A549 treated with AZD2906 at 1 μM for 4 hours (cell line): ENCODE measurements at places on chromosomes 16 and 17. TPM values are rescaled to one million over a fixed set of nuclear protein-coding genes. Genes with fewer than 3 reads are reported as not detected.

WDR90 gene
- total RNA-seq: 13.8 to 27.0 TPM (median 22.9 TPM) in 5 replicates

CD300E gene
- not detected in 5 replicates for total RNA-seq

BICDL2 gene
- not detected in 5 replicates for total RNA-seq

GPR139 gene
- not detected in 5 replicates for total RNA-seq

GALR2 gene
- 1.1 to 2.1 TPM (median 1.7 TPM) in 5 replicates for total RNA-seq

KRT33B gene
- total RNA-seq: 0.08 TPM in 1 of 5 replicates, not detected in the others

VWA3A gene
- 0.02 to 0.09 TPM (median 0.03 TPM) in 4 of 5 replicates, not detected in the other for total RNA-seq

FOXC2 gene
- 4.9 to 6.2 TPM (median 5.8 TPM) in 5 replicates for total RNA-seq

EIF3CL gene
- 61.3 to 116 TPM (median 76.6 TPM) in 5 replicates for total RNA-seq

GPR179 gene
- total RNA-seq: 0.02 to 0.06 TPM (median 0.03 TPM) in 5 replicates

MYH8 gene
- total RNA-seq: not detected in 5 replicates

NRN1L gene
- total RNA-seq: 0.15 to 0.24 TPM (median 0.20 TPM) in 4 of 5 replicates, not detected in the other

SLC43A2 gene
- 4.7 to 6.8 TPM (median 5.9 TPM) in 5 replicates for total RNA-seq

MRPS34 gene
- 151 to 264 TPM (median 250 TPM) in 5 replicates for total RNA-seq

PRSS21 gene
- 0.11 to 0.28 TPM (median 0.14 TPM) in 5 replicates for total RNA-seq

MYH10 gene
- 17.9 to 24.0 TPM (median 20.3 TPM) in 5 replicates for total RNA-seq

CHST5 gene
- total RNA-seq: not detected in 5 replicates

CTRB2 gene
- 0.16 TPM in 1 of 5 replicates, not detected in the others for total RNA-seq

CSNK2A2 gene
- total RNA-seq: 49.2 to 65.9 TPM (median 51.6 TPM) in 5 replicates

BCL6B gene
- not detected in 5 replicates for total RNA-seq

TNK1 gene
- total RNA-seq: 1.3 to 1.6 TPM (median 1.5 TPM) in 5 replicates

SSTR5 gene
- total RNA-seq: 0.51 to 0.79 TPM (median 0.60 TPM) in 5 replicates

SHISA9 gene
- total RNA-seq: 0.02 to 0.14 TPM (median 0.06 TPM) in 5 replicates

DHX38 gene
- total RNA-seq: 47.0 to 53.4 TPM (median 47.3 TPM) in 5 replicates

STAT5B gene
- total RNA-seq: 25.3 to 30.0 TPM (median 26.2 TPM) in 5 replicates

STARD3 gene
- 50.2 to 59.9 TPM (median 55.1 TPM) in 5 replicates for total RNA-seq

TMEM98 gene
- total RNA-seq: 43.1 to 48.7 TPM (median 48.4 TPM) in 5 replicates

CDR2 gene
- 34.3 to 43.6 TPM (median 39.6 TPM) in 5 replicates for total RNA-seq

TNS4 gene
- 188 to 253 TPM (median 228 TPM) in 5 replicates for total RNA-seq

ST6GALNAC1 gene
- total RNA-seq: 0.20 to 0.28 TPM (median 0.26 TPM) in 5 replicates

TP53TG3C gene
- total RNA-seq: 0.58 TPM in 1 of 5 replicates, not detected in the others

APOH gene
- total RNA-seq: 4.0 to 5.6 TPM (median 5.3 TPM) in 5 replicates

RHBDL3 gene
- total RNA-seq: 2.9 to 5.1 TPM (median 4.3 TPM) in 5 replicates

SMIM22 gene
- not detected in 5 replicates for total RNA-seq

USH1G gene
- total RNA-seq: 0.06 to 0.13 TPM (median 0.11 TPM) in 5 replicates

AGRP gene
- 0.17 TPM in 1 of 5 replicates, not detected in the others for total RNA-seq

CDRT15L2 gene
- total RNA-seq: not detected in 5 replicates

MT1G gene
- total RNA-seq: not detected in 5 replicates

CCDC102A gene
- total RNA-seq: 5.9 to 9.3 TPM (median 8.4 TPM) in 5 replicates
